AG08396 (cell line): ENCODE measurements at places on chromosomes 12 and 14.

DNA sequence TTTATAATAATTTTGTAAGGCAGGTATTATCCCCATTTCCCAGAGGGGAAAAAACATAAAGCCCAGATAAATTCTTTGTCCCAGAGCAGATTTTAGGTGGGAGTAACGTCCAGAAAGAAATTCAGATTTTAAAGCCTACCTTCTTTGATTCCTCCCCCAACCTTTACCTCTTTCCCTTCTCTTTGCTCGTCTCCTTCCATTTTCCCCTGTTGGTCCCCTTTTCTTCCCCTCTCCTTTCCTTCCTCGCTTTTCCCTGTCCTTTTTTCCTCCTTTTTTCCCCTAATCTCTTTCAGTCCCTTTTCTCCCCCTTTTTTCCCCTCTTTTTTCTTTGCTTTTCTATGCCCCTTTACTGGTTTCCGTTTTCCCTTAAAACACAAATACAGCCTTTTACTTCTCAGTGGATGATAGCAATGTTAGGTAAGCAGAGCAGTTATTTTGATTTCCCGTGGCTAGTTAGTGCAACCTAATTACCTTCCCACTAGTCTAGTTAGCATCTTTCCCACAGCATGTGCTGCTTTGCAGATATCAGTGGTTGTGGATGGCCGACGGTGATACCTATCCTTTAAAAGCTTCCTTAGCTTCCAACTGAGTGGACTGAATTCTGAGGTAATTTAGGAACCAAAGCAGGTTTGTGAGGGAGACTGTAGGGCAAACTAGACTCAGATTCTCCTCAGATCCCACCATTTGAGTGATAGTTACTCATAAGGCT is 10.9 kb upstream of the AKAP6 start:
- DNase-seq = no peak

GRCh38 chr12:57840726-57841125 is 5.8 kb downstream of the CTDSP2 start:
- no peak for DNase-seq

GRCh38 chr14:104770851-104771272 is 17.9 kb downstream of the SIVA1 start:
- no peak for DNase-seq

DNA sequence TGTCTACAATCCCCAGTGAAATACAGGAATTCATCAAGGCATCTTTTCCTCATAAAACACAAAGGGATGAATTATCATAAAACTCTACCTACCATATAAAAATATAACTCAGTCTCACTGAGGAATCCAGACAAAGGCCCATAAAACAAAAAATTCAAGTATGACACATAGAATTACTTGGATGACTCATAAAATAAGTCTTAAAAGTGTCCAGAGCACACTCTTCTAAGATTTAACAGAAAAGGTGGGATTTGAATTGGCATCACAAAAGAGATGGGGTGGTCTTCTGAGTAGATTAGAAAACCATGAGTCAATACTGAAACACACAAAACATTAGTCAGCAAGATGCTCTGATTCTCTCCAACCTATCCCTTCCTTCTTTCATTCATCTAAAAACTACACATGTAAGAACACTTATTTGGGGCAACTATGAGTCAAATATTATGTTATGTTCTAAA is 202.7 kb upstream of the GARIN6 start:
- no peak for DNase-seq

DNA sequence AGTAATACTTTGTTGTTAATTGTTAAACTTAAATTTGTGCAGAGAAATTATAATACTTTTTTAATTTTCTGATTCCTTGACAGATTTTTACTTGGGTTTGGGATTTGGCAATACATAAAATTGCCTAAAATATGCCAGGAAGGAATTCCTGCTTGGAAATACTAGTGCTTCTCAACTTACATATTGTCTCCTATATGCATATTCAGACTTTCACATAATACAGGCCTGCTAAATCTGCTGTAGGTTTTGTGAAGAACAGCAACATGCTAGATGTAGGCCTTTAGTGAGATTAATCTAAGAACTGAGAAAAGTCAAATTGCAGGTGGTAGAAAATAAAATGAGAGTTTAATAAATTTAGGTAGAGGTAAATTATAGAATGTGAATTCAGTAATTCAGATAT is 468.5 kb upstream of the MIS18BP1 start:
- no peak for DNase-seq

- no peak for DNase-seq
These were observed 11.7 kb upstream of the NFKBIA start for GRCh38 chr14:35416108-35416750.

GRCh38 chr12:123026094-123026853 is 45.8 kb downstream of the ARL6IP4 start:
- DNase-seq = no peak

DNA sequence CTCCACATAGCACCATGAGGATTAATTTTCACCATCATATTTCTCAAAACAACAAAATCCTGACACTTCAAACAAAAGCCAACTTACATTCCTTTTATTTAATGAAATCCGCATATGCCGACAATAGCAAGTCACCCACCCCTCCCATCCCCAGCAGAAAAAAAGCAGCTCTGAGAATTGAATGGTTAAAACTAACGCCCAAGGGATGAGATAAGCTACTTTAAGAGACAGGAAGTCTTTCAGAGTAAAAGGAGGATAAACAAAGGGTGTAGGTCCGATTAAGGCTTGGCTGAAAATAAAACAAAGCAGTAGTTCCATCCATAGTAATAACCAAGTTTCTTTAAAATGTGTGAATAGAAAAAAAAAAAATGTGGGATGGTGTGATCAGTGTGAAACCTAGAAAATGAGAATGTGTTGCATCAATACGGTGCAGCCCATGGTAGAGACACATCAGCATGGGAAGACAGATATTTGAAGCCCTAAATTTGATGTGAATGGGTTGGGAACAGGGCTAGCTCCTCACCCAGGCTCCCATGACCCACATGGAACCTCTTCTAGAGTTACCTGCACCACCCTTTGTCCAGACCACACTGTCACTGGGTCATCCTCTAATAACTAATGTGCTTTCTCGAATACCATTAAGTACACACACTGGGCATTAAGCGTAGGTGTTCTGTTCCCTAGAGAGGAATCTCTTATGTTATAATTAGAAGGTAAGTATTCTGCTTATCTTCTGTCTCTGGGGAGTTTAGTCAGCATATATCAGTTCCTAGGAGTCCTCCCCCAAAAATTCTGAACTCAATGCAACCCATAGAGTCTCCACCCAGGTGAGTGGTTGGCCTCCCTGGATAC is 31.7 kb downstream of the RTRAF start:
- DNase-seq = no peak

- no peak for DNase-seq
These were observed 35.4 kb downstream of the SGPP1 start for GRCh38 chr14:63692310-63693020.

DNA sequence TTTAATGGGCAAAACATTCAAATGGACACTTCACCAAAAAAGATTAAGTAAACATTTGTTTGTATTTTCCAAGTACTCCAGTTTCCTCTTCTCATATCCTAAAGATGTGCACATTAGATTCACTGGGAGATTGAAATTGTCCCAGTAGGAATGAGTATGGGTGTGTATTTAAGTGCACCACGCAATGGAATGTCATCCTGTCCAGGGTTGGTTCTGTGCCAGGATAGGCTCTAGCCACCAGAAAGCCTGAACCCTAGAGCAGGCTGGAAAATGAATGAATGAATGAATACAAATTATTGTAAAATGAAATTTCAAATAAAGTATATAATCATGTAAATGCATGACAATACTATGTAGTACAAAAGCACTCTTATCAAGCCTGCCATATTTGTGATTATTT is 14.0 kb downstream of the CEP83 start:
- DNase-seq = no peak

- DNase-seq = no peak
These were observed 44.6 kb upstream of the C12orf42 start for GRCh38 chr12:103540319-103540718.

GRCh38 chr12:52633383-52633782 is 15.0 kb upstream of the KRT73 start:
- DNase-seq = no peak

- no peak for DNase-seq
These were observed 146.2 kb upstream of the PWP1 start for GRCh38 chr12:107539196-107539939.

GRCh38 chr12:97335115-97335514 is 127.5 kb upstream of the RMST start:
- no peak for DNase-seq

- no peak for DNase-seq
These were observed 6.5 kb upstream of the OR11G2 start for GRCh38 chr14:20184181-20184580.

GRCh38 chr14:104321088-104321801 is 182.9 kb downstream of the KIF26A start:
- no peak for DNase-seq
